ENCODE measurements at places on chromosomes 3 and 15.

GRCh38 chr3:102400766-102401165 lies 34.0 kb upstream of the ZPLD1 start:
- H3K27ac ChIP-seq, result peak overlapping the region; percentile 92
- no peak overlapping the region for H3K4me3 ChIP-seq
- no peaks in the 10 kb centered on the region for H3K36me3 ChIP-seq
- DNase-seq, result no peak

- no peak for DNase-seq
- H3K4me3 ChIP-seq, result no peak overlapping the region
- H3K4me1 ChIP-seq, result peaks cover 19% of the 10 kb centered on the region
- H3K27me3 ChIP-seq, result no peaks in the 10 kb centered on the region
Measured at GRCh38 chr15:39357480-39358268, 223.2 kb upstream of the THBS1 start.

DNA sequence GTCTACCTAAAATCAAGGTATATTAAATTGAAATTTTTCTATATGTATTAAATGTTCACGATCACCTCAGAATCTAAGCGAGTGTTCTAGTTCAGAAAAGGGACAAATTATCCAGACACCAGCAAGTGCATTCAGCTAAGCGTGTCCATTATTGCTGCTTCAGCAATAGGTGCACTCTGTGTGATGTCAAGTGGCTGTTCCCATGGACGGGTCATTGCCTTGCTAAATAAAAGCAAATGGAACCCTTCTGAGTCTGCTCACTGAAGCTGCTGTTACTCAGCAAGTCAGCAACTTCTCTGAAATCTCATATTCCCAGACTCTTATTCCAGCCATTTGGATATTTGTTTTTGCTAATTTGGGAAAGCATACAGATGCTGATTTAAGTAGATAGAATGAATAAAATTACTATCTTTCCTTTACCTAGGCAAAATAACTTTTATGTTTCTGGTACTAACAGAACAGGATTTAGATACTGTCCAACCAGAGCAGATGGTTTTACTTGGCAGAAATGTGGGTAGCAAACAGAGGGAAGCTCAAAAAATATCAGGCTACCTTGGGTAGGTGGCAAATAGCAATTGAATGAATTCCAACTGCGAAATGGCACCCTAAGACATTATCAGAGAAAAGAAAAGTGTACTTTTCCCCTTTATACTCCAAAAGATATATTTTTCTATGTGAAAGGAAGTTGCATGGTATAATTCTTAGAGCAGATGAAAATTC lies 407.0 kb downstream of the GAP43 start:
- no peak for DNase-seq
- H3K4me1 ChIP-seq, result no peaks in the 10 kb centered on the region
- H3K36me3 ChIP-seq, result no peaks in the 10 kb centered on the region
- no peaks in the 10 kb centered on the region for H3K27me3 ChIP-seq
- H3K4me3 ChIP-seq, result no peak overlapping the region

DNA sequence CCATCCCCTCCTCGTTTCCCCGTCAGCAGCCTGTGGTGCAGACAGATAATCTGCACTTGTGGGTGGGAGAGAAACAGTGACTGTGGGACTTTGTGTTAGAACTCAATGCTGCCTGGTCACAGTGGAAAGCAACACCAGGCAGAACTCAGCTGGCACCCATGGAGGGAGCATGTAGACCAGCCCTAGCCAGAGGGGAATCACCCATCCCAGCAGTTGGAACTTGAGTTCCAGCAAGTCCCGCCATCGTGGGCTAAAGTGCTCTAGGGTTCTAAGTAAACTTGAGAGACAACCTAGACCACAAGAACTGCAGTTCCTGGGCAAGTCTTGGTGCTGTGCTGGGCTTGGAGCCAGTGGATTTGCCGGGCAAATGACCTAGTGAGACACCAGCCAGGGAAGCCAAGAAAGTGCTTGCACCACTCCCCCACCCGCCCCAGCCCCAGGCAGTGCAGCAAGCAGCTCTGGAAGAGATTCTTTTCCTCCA lies 24.4 kb downstream of the ISG20 start:
- DNase-seq, result peak; percentile 52
- H3K4me3 ChIP-seq, result no peak overlapping the region
- no peaks in the 10 kb centered on the region for H3K36me3 ChIP-seq
- H3K27me3 ChIP-seq, result no peaks in the 10 kb centered on the region
- no peak overlapping the region for H3K27ac ChIP-seq

- H3K27me3 ChIP-seq, result no peaks in the 10 kb centered on the region
- H3K4me1 ChIP-seq, result no peaks in the 10 kb centered on the region
- H3K4me3 ChIP-seq, result no peak overlapping the region
- H3K27ac ChIP-seq, result no peak overlapping the region
- no peaks in the 10 kb centered on the region for H3K36me3 ChIP-seq
Measured at GRCh38 chr3:16508591-16508995, 4.9 kb downstream of the RFTN1 start.

- H3K27ac ChIP-seq, result no peak overlapping the region
- peaks cover 3% of the 10 kb centered on the region for H3K4me1 ChIP-seq
- no peaks in the 10 kb centered on the region for H3K27me3 ChIP-seq
- H3K36me3 ChIP-seq, result no peaks in the 10 kb centered on the region
- no peak overlapping the region for H3K4me3 ChIP-seq
Measured at GRCh38 chr15:47412136-47412535, 305.2 kb upstream of the SEMA6D start.

GRCh38 chr3:102165367-102165766 lies 269.4 kb upstream of the ZPLD1 start:
- DNase-seq, result no peak
- H3K27ac ChIP-seq, result no peak overlapping the region
- no peaks in the 10 kb centered on the region for H3K36me3 ChIP-seq
- no peaks in the 10 kb centered on the region for H3K27me3 ChIP-seq
- H3K4me3 ChIP-seq, result no peak overlapping the region

DNA sequence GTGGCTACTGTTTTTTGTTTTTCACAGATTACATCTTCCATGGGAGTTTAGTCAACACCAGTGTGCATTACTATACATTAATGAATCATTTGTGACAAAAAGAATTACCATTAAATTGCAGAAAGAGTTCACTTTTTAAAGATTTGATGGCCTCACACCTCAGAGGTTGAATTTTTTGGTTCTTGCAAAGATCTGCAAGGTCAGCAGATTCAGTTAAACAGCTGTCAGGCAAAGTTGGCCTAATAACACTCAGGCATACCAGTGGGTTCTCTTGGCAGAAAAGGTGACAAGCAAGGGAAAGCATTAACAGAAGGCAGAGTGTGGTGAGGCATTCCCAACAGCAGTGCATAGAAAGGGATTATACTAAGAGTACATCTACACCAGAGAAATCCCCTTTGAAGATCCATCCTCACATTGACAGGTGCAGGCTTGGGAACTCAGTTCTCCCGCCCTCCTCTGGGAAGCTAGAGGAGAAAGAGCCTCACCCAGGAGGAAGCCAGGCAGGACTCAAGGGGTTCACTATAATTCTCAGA lies 24.3 kb upstream of the PTX3 start:
- H3K4me1 ChIP-seq, result peaks cover 11% of the 10 kb centered on the region
- H3K36me3 ChIP-seq, result no peaks in the 10 kb centered on the region
- H3K4me3 ChIP-seq, result no peak overlapping the region
- DNase-seq, result no peak

DNA sequence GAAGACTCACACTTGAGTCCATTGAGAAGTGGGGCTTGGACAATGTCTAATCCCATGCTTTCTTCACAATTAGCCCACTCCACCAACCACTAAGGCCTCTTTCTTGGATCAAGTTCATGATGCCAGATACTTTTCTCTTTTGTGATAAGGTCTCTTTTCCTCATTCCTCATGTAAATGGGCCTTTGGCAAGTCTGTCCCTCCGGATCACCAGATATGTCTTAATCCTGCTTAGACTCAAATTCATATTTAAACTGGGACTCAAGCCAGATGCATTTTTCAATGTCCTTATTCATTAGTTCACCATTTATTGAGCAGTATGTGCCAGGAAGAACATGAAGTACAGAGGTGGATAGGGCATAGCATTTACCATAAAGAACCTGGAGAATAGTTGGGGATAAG lies 671.1 kb downstream of the TBL1XR1 start:
- H3K27ac ChIP-seq, result no peak overlapping the region
- H3K4me1 ChIP-seq, result no peaks in the 10 kb centered on the region
- H3K4me3 ChIP-seq, result no peak overlapping the region
- no peaks in the 10 kb centered on the region for H3K27me3 ChIP-seq
- no peak for DNase-seq
- no peaks in the 10 kb centered on the region for H3K36me3 ChIP-seq

DNA sequence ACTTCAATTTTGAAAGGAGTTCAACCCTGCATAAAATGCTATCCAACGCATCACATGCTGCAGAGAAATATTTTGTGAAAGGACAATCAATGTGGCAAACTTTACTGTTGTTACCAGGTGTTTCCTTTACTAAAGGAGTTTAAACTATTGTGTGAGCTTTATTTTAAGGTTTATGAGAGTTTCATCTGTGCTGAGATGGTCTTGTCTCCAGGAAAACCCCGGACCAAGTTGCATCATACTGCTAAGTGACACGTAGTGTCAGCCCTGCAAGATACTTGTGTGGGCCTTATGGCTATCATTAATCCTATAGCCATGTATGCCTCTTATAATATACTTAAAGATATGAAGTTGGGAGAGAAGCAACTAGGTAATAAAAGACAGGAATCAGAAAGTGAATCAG lies 94.5 kb upstream of the EPHA6 start:
- no peak overlapping the region for H3K27ac ChIP-seq
- no peak for DNase-seq
- no peaks in the 10 kb centered on the region for H3K27me3 ChIP-seq
- H3K36me3 ChIP-seq, result no peaks in the 10 kb centered on the region
- H3K4me3 ChIP-seq, result no peak overlapping the region

DNA sequence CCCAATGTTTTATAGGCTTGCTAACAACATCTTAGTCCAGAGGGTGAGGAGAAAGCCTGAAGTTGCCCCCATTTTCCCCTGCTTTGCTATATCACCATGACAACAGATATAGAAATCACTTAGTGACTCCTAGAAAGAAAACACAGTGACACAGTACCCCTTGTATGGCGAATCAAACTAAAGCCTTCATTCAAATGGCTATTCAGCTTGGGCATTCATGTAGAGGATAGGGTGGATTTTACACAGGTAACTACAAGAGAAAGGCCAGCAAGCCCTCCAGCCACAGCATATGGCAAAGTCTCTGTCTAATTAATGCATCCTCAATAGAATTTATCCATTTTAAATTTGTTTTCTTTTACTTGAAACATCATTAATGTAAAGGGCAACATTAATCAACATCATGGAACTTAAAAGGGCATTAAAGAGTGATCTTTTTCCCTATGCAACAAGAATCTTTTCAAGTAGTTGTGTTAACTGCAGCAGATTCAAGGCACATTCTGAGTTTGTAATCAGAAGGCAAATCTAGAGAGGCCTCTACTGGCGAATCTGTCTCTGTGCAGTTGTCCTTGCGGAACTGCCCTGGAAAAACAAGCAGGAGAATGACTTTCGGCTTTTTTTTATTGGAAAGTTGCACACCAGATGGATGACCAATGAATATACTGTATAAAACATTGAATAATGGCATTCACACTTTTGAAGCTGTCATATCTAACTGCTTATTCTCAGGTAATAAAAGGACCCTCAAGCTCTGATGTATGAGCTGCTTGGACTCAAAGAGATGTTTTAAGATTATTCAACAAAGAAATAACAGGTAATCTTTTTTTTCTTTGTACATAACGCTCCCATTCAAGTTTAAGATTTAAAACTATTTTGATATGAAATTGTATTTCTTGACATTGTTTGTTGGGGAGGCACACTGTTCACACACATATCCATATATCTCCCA lies 621.7 kb upstream of the AGTR1 start:
- H3K27ac ChIP-seq, result no peak overlapping the region
- H3K4me3 ChIP-seq, result no peak overlapping the region

GRCh38 chr15:40844696-40845030 lies 815 bp downstream of the SPINT1 start:
- H3K36me3 ChIP-seq, result peaks cover 41% of the 10 kb centered on the region
- H3K27ac ChIP-seq, result peak overlapping the region; percentile 90
- H3K4me3 ChIP-seq, result peak overlapping the region; percentile 61
- DNase-seq, result no peak

- no peak for DNase-seq
- H3K27me3 ChIP-seq, result no peaks in the 10 kb centered on the region
- no peak overlapping the region for H3K4me3 ChIP-seq
- H3K36me3 ChIP-seq, result no peaks in the 10 kb centered on the region
- no peaks in the 10 kb centered on the region for H3K4me1 ChIP-seq
Measured at GRCh38 chr3:24945563-24945962, 450.9 kb upstream of the THRB start.

DNA sequence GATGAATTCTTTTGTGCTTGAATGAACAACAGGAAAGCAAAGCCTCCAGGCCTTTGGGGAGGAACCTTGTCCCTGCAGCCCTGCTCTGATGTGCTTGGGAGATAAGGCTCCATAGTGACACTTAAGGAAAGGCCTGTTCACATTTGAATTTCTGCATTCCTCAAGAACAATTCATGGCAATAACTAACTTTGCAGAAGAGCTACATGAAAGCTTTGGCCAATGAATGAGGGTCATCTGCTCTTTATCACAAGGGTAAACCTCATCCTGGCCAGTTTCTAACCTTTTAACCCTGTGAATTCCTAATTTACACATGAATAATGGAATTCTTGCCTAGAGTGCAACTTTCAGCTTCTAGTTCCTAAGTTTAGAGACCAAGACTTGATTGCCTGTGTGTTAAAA lies 5.6 kb downstream of the PRTG start:
- peaks cover 22% of the 10 kb centered on the region for H3K27me3 ChIP-seq
- no peak for DNase-seq
- no peaks in the 10 kb centered on the region for H3K36me3 ChIP-seq
- H3K27ac ChIP-seq, result no peak overlapping the region

DNA sequence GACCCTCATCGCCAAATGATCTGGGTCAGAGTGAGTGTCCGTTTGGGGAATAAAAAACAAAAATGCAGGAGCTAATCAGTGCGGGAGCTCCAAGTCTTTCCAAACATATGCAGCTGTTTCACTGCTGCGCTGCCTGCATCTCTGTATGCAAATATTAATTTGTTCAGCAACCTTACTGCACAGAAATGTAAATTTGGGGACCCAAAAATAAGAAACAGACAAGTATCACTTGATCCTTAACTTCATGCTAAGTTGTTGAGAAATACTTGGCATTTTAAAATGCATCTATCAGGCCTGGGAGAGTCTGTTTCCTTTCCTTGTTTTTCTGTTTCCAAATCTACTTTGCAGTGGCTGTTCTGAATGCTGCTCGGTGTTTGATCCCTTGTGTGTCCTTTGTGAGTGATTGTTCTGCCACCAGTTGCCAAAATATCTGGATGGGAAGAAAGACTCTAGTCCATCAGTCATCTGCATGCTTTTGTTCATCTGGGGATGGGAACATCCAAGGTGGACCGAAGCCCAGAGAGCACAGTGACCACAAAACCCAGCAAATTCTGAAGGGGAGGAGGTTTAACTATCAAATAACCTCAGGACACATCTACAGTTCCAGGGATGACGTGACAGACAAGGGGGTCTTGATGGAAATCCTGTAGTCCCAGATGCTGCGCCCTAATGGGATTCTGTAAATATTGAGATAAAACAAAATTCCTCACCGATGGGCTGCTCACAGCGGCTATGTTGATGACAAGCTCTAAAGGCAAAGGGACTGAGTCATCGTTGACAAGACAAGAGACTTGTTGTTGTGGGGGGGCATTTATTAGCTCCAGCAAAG lies 199.5 kb upstream of the WNT5A start:
- H3K4me1 ChIP-seq, result no peaks in the 10 kb centered on the region
- DNase-seq, result no peak
- no peak overlapping the region for H3K4me3 ChIP-seq
- no peaks in the 10 kb centered on the region for H3K36me3 ChIP-seq
- H3K27ac ChIP-seq, result no peak overlapping the region
- H3K27me3 ChIP-seq, result no peaks in the 10 kb centered on the region

GRCh38 chr3:15953841-15954240 lies 156.1 kb upstream of the ANKRD28 start:
- H3K36me3 ChIP-seq, result no peaks in the 10 kb centered on the region
- no peak for DNase-seq
- H3K4me3 ChIP-seq, result no peak overlapping the region
- H3K27me3 ChIP-seq, result no peaks in the 10 kb centered on the region
